ENCODE measurements at places on chromosomes 13 and 19.

- no peak for DNase-seq
Measured at GRCh38 chr13:63851526-63851925, 2435.9 kb upstream of the PCDH20 start.

DNA sequence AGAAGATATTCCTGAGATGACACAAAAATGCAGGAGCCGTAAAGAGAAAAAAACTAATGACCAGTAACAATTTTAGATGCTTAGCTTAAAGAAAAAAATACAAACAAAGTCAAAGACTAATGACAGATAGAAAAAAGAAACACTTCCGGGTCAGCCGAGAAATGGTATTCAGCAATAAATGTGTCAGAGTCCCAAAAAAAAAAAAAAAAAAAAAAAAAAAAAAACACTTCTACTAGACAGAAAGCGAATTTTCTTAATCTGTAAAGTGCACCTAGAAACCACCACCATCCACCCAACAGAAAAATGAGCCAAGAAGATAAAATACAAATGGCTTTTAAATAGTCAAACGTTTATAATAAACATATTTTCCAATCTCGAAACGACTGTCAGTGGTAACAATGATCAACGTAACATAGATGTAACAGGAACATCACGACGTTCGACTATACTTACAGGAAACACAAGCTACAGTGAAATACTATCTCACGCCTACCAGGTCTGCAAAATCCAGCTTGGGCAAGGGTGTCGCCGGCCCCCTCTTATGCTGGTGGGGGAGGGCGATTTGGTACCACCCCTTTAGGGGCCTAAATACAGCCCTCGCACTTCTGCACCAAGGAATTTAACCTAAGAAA is 10.6 kb downstream of the ABHD17A start:
- DNase-seq, result no peak

DNA sequence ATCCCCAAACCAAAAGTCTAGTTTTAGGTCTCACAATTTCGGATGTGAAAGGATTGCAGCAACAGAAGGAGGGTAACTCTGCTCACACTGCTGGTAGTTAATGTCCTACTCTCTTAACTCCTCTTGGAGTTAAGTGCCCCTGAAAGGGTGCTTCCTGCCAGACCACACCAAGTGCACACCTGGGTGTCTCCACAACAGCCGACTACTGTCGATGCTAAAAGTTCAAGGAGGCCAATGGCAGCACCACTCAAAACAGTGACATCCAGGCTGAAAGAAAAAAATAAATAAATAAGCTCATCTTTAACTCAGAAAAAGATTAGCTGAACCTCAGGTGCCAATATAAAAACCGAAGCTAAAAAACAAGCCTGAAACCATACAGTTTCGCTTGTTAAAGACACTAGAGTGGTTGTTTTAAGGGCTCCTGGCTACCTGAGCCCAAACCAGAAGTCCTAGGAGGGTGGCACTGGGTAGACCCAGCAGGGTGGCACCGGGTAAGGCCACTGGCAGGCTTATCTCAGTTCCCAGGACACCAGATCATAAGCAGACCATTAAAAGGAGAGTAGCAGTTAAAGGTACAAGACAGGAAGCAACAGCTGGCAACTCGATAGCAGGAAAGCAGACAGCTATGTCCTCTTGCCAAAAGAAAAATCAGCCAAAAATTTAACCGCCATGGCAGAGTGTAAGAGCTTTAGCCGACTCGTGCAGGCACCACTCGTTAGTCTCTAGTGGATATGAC is 39.3 kb downstream of the BRD4 start:
- no peak for DNase-seq

GRCh38 chr19:13005253-13005652 is 10.0 kb downstream of the NFIX start:
- no peak for DNase-seq

- no peak for DNase-seq
Measured at GRCh38 chr13:113005076-113005865, 36.3 kb downstream of the MCF2L start.

DNA sequence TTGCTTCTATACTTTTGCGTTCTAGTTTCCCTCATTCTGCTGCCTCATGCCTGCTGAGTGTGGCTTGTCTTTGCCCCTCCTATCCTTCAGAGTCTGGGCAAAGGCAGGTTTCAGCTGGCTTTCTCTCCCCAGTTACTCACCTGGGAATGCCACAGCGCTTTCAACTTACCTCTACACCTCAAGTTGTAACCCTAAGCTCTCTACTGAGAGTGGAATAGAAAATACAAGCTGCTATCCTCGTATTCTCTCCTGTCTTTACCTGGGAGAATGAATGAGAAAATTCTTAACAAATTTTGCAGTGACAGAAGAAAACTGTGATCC is 316.3 kb upstream of the KLF12 start:
- no peak for DNase-seq

- DNase-seq, result no peak
Measured at GRCh38 chr19:52722062-52723003, 12.5 kb downstream of the ZNF611 start.

DNA sequence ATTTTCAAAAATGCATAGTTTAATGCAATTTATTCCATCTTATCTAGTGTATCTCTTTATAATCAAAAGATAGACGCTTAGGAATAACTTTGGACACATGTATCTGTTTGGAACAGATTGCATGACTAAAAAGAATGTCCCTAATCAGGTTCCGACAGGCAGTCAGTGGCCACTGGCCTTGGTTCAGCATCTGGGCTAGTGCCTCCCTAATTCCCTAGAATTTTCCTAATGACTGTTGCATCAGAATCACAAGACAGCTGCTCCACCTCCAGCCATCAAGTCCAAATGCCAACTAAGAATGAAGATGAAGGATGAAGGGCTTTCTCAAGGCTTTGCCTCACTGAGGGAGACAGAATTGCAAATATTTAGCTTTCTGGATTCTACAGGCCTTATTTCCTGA is 173.8 kb downstream of the EFNB2 start:
- DNase-seq, result no peak

Measured in NCI-H774 (cell line).